ENCODE measurements at places on chromosomes 7 and 10. TPM values are rescaled to one million over a fixed set of nuclear protein-coding genes. Genes with fewer than 3 reads are reported as not detected.

Gene CALML5
- total RNA-seq: not detected

- no peak for DNase-seq
Observed at GRCh38 chr10:99652800-99653390, 6.4 kb upstream of the ENTPD7 start.

DNA sequence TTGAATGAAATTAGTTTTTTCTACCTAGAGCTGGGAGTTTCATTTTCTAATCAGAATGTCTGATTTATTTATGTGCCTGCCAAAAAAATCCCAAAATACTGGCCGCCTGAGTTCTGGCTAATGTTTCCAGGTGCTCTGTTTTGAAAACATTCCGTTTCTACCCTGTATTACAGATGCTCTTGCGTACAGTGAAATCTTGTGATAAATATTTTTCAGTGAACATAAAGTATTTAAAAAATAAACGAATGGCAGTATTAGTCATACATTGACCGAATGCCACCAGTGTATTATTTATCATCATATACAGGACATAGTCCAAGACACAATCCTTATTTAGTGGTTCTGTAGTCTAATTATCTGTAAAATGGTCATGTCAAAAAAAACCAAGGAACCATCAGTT lies 102.8 kb downstream of the KAT6B start:
- no peak for DNase-seq

- DNase-seq: no peak
Observed at GRCh38 chr7:121076350-121077164, 88.0 kb downstream of the CPED1 start.

Data from omental fat pad (tissue), 4 donors.